ENCODE measurements at places on chromosomes 5 and 9. TPM values are rescaled to one million over a fixed set of nuclear protein-coding genes. Genes with fewer than 3 reads are reported as not detected.

Gene AIF1L
- 64.6 TPM for total RNA-seq

Gene ZNF608
- total RNA-seq: 21.6 TPM

Gene CLPTM1L
- total RNA-seq: 343 TPM

Gene PTGES
- total RNA-seq: not detected

Gene CDH6
- total RNA-seq: 0.11 TPM

Gene KIF24
- 2.5 TPM for total RNA-seq

Gene POU5F2
- 0.46 TPM for total RNA-seq

Gene C1QTNF2
- total RNA-seq: 0.11 TPM

Gene SPATA31E1
- not detected for total RNA-seq

Gene SLC36A2
- not detected for total RNA-seq

Gene CFAP157
- total RNA-seq: not detected

Gene PCDHGB2
- 1.3 TPM for total RNA-seq

Gene KDM4C
- total RNA-seq: 18.5 TPM

Gene CCDC183
- total RNA-seq: 0.26 TPM

Gene NDUFS6
- total RNA-seq: 57.7 TPM

Gene ZNF883
- 2.6 TPM for total RNA-seq

Gene CBY3
- total RNA-seq: 0.26 TPM

Gene SPINK7
- total RNA-seq: not detected

Gene HRCT1
- 2.4 TPM for total RNA-seq

Gene TEX48
- total RNA-seq: not detected

Gene ARID3C
- total RNA-seq: 0.13 TPM

Gene SEMA5A
- total RNA-seq: 0.04 TPM

Gene GRIA1
- not detected for total RNA-seq

Gene EIF4E1B
- not detected for total RNA-seq
